ENCODE measurements at places on chromosomes 2 and 18.
A peak's percentile ranks its signal among the peaks of the same experiment; 100 is the strongest.

- peak; percentile 15 for DNase-seq
Observed at GRCh38 chr18:11818486-11819203, 32.6 kb upstream of the CHMP1B start.

DNA sequence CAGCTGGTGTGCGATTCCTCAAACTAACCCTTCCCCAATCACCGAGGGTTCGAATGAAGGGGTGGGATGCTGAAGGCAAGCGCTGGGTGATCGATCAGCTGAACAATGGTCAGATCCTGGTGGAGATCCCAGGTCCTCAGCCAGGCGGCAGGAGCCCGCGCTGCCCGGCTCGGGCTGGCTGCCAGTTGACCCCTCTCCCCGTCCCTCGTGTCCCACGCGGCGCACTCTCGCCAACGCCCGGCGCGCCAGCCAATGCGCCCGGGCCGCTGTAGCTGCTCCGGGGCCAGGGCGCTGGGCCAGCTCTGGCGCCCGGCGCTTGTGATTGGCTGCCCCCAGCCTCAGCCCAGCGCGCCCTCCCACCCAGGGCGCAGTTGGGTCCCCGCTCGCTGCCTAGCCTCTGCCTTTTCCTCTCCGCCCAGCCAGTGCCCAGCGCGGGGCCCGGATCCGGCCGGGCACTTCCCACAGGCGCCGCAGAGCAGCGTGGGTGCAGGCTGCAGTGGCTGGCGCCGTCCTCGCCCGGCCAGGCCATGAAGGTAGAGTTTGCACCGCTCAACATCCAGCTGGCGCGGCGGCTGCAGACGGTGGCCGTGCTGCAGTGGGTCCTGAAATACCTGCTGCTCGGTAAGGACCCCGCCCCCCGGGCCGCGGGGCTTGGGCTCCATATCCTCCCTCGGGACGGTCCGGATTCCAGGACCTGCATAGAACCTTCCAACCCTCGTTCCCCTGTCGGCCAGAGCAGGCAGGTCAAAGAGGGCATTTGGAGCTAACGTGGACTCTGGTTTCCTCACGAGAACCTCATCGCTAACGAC is at the start of gene MOGAT1:
MOGAT1 (plus strand) TSS at position 400 of the 809 bp plus-strand sequence; CDS start at position 528, 128 bp downstream.
- DNase-seq: no peak

GRCh38 chr2:48414980-48415835 is 114.7 kb upstream of the STON1 start:
- peak; percentile 13 for DNase-seq

- DNase-seq: peak; percentile 47
Observed at GRCh38 chr18:54223568-54224241, 764 bp downstream of the MBD2 start.

GRCh38 chr2:222336442-222336841 is 37.6 kb upstream of the PAX3 start:
- no peak for DNase-seq

- DNase-seq: peak; percentile 56
Observed at GRCh38 chr18:80171054-80171872, 62.2 kb downstream of the ADNP2 start.

- no peak for DNase-seq
Observed at GRCh38 chr2:53040536-53041229, 726.9 kb upstream of the CHAC2 start.

GRCh38 chr2:200860092-200860795 is 4.2 kb downstream of the CLK1 start:
- DNase-seq: peak; percentile 50

- peak; percentile 68 for DNase-seq
Observed at GRCh38 chr2:237154082-237154638, 68.5 kb downstream of the COPS8 start.

DNA sequence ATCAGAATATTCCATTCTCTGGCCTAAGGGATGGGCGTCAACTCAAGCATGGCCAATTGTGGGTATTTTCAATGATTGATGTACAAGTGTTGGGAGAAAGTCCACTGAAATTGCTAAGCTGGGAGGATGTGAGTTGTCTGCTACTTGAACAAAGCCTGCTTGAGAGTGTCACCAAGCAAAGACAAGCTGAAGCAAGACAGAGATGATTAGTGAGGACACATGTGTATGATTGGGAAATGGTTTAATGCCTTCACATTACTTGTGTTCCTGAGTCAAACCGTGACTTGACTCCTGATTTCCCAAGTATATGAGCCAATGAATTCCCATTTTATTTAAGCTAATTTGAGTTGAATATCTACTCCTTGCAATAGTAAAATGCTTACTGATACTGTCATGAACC is 23.7 kb upstream of the NRP2 start:
- DNase-seq: no peak
